Mononuclear cell (primary cell): ENCODE measurements at places on chromosomes 6 and 20. TPM values are rescaled to one million over a fixed set of nuclear protein-coding genes. Genes with fewer than 3 reads are reported as not detected.

The WFDC12 gene
- total RNA-seq: not detected

The C20orf144 gene
- total RNA-seq: 0.21 TPM

The RNF182 gene
- not detected for total RNA-seq

The CCN6 gene
- total RNA-seq: not detected

The PRRT1 gene
- total RNA-seq: 0.42 TPM

The LIN28B gene
- not detected for total RNA-seq

The OOEP gene
- total RNA-seq: not detected

The CTSZ gene
- total RNA-seq: 184 TPM

The SYS1 gene
- 63.8 TPM for total RNA-seq

The CHRNA4 gene
- total RNA-seq: not detected

The FAXC gene
- not detected for total RNA-seq

The KCNK16 gene
- total RNA-seq: not detected

The PRDM1 gene
- total RNA-seq: 87.0 TPM

The PXT1 gene
- 0.31 TPM for total RNA-seq

The SUMO4 gene
- 16.9 TPM for total RNA-seq

The INSM1 gene
- total RNA-seq: not detected

The TTK gene
- total RNA-seq: 0.52 TPM

The LAMA2 gene
- 0.63 TPM for total RNA-seq

The BMP5 gene
- total RNA-seq: not detected

The APCDD1L gene
- total RNA-seq: not detected

The SLCO4A1 gene
- total RNA-seq: 0.73 TPM

The LKAAEAR1 gene
- 0.42 TPM for total RNA-seq

The TLDC2 gene
- total RNA-seq: 0.10 TPM

The SYNGAP1 gene
- 10.5 TPM for total RNA-seq

The ARFGEF2 gene
- 35.1 TPM for total RNA-seq

The FAM83C gene
- total RNA-seq: not detected

The BFSP1 gene
- total RNA-seq: 0.84 TPM

The PPP1R14C gene
- total RNA-seq: 0.21 TPM

The BPIFB2 gene
- not detected for total RNA-seq

The SLC44A4 gene
- 0.10 TPM for total RNA-seq

The PRR18 gene
- total RNA-seq: not detected

The HSPA1B gene
- total RNA-seq: 13.3 TPM

The SMOC2 gene
- total RNA-seq: not detected

The ACTL10 gene
- total RNA-seq: 0.42 TPM

The DAAM2 gene
- total RNA-seq: under 0.01 TPM
